ENCODE measurements at places on chromosomes 13 and 19.

GRCh38 chr13:103514619-103515018 lies 448.4 kb upstream of the SLC10A2 start:
- no peak for DNase-seq

DNA sequence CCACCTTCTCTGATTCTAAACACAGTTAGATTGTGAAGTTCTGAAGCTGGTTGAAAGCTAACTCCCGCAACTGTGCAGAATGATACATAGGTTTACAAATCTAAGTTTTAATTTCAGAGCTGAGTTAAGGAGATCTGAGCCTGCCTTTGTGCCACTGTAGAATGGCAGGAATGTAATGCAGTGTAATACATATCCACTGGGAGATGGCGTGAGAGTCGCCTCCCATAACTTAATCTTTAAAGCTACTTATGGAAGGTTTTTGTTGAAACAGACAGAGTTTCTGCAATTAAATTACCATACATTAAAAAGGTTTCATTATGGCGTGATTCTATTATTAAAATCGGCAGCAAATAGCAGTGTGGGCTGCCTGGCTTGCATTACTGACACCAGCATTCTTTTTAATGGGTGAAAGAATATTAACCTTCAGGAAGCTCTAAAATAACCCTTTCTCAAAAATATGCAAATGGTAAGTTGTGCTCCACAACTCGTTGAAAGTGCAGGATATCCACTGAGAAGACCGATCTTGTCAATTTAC lies 257.4 kb downstream of the OLFM4 start:
- DNase-seq: no peak

DNA sequence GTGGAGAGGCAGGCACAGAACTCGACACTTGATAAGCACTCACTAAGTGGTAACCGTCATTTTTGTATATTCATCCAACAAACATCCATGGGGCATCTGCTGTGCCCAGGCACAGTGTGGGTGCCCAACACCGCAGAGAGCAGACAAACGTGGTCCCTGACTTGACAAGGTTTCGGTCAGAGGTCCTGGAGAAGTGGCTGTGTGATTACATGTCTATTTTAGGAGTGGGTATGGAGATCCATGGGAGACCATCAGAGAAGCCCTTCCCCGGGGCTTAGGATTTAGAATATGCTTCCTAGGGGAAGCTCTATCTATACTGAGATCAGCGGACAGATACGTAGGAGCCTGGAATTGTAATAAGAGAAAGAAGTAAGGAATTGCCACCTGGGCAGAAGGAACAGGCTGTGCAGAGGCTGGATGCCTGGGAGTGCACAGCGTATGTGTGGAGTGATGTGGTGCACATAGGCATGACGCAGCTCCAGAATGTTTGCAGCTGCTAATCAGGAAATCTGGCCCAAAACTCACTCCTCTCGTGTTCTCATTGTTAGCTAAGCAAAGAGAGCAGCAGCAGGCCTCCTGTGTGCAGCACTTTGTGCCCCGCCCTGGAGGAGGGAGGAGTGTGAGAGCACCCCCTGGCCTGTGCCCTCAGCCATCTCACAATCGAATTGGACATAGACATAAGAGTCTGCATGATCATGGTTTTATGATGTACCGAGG lies 23.0 kb upstream of the IRS2 start:
- DNase-seq: no peak

- no peak for DNase-seq
Measured at GRCh38 chr13:66313413-66313812, 916.7 kb downstream of the PCDH9 start.

DNA sequence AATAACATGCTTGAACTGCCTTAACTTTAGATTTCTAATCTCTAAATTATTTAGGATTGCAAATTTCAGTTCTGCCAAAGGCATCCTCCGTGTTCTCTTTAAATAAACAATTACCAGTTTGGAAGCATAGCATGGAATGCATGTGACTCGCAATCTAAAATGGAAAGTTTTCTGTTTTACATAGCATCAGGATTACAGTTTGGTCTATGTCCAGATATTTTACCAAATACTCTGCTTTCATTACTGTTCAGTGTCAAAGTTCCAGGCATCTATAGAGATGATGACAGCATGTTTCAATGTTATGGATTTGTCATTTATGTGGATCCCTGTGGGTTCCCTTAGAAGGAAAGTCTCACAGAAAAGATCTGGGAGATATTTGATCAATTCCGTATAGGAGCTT lies 16.8 kb downstream of the FLT1 start:
- DNase-seq: no peak

DNA sequence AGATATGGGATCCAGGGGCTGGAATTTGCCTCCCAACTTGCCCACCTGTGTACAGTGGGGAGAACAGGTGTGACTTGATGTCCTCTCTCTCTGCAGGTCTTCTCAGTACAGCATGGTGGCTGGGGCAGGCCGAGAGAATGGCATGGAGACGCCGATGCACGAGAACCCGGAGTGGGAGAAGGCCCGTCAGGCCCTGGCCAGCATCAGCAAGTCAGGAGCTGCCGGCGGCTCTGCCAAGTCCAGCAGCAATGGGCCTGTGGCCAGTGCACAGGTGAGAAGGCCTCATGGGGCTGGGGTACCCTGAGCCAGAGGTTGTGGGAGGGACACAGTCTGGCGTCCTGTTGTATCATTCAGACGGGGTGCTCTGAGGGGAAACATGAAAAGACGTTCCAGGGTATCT lies 3.0 kb downstream of the LENG8 start:
- no peak for DNase-seq

- no peak for DNase-seq
Measured at GRCh38 chr13:82370316-82370715, 1512.0 kb downstream of the SLITRK1 start.

DNA sequence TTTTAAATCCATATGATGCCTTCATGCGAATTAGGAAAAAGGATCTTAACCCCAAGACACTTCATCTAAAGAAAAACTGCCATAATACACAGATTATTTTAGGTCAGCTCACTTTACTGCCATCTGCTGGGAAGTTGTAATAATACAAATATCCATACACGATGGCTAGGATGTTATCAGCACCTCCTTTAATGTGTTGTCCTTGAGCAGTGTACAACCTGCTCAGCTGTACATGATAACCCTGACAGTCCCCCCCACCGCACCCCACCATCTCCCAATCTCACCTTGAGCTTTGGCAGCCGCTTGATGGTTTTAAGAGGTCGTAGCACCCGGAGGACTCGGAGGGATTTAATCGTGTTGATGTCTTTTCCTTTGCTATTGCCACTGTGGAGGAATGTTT lies 112.2 kb downstream of the IER2 start:
- DNase-seq: peak; percentile 43

DNA sequence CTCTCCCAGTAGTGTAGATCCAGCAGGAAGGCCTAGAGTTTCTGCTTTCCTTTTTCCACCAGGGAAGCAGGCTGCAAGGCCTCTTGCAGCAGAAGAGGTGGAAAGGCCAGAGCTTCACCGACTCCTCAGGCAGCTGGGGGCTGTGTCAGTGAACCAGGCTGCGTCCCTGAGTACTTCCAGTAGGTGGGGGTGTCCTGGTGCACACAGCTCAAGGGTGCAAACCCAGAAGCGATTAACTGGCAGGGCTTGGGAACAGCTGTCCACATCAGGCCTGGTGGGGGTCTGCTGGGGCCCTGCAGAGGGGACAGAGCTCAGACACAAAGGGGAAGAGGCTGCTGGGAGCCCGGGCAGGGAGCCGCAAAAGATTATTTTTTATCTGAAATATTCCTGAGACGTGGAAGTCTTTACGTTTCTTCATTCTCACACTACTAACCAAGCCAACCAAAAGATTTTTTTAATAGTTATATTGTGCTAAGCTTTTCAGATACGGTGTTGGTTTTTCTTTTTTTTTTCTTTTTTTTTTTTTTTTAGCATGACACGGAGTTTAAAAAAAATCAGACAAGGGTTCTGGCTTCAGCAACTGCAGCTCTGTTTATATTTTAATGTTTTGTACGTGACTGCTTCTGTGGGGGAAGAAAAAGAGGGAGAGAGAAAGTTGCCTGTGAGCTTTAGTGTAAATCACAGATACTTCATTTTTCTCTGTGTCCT lies 11.0 kb downstream of the TSHZ3 start:
- no peak for DNase-seq

DNA sequence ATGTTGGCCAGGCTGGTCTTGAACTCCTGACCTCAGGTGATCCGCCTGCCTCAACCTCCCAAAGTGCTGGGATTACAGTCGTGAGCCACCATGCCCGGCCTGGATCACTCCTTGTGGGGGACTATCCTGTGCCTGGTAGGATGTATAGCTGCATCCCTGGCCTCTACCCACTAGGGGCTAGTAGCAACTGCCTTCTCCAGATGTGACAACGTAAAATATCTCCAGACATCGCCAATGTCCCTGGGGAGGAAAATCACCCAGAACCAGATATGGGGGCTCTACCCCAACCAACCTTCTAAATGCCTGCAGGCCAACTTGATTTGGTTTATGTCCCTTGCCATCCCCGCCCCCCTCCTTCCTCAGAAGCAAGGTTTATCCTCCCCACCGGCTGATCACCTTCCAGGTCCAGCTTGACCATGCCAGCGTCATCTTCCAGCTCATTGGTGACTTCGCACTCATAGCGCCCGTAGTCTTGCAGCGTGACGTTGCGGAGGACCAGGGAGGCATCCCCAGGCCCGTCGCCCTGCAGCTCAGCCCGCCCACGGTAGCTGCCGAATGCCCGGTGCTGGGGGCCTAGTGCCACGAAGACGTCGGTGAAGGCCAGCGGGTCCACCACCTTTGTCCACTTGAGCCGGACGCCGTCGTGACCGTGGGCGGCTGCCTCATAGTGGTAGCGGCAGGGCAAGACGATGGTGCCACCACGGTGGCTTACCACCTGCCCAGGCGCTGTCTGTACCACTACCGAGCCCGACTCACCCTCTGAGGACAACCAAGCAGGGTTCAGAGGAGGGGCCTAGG lies 12.5 kb downstream of the TM6SF2 start:
- DNase-seq: no peak

DNA sequence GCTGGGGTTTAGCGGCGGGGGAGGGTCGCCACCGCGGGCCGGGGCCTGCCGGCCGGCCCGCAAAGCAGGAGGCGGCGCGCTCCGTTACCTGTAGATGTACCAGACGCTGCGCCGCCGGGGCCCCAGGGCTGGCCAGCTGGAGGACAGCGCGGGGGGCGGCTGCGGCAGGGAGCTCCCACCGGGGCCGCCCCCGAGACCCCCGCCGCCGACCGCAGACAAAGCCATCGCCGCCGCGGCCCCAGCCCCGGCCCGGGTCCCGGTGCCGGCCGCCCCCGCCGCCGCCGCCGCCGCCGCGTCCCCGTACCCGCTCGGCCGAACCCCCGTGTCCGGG lies 24.8 kb downstream of the SHANK1 start:
- DNase-seq: no peak

GRCh38 chr19:18167975-18168645 lies 5.5 kb upstream of the IFI30 start:
- DNase-seq: peak; percentile 91

GRCh38 chr13:112001571-112001970 lies 65.4 kb upstream of the SOX1 start:
- no peak for DNase-seq

DNA sequence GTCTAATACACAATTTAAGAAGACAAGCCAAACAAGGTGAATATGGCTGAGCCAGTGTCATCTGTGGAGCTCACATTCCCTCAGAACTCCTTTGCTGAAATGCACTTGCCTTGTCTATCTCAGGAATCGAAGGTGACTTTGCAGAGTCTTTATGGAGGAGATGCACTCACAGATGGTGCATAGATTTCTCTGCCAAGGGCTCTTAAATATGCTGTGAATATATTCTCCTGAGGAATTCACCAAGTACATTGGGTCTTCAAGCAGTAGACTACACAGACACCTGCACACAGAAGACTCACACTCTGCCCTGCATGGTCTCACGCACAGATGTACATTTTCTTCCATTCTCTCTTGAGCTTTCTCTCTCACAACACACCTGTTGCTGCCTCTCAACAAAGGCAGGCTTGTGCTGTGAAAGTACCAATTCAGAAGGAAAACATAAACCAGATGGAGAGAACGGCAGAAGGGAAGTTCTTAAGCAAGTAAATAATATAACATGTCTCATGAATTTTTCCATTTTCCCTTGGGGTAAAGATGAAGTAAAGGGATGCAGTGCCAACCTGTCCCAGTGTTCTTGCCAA lies 174.7 kb downstream of the DLEU7 start:
- DNase-seq: no peak

GRCh38 chr19:6095760-6096159 lies 14.5 kb downstream of the RFX2 start:
- no peak for DNase-seq

DNA sequence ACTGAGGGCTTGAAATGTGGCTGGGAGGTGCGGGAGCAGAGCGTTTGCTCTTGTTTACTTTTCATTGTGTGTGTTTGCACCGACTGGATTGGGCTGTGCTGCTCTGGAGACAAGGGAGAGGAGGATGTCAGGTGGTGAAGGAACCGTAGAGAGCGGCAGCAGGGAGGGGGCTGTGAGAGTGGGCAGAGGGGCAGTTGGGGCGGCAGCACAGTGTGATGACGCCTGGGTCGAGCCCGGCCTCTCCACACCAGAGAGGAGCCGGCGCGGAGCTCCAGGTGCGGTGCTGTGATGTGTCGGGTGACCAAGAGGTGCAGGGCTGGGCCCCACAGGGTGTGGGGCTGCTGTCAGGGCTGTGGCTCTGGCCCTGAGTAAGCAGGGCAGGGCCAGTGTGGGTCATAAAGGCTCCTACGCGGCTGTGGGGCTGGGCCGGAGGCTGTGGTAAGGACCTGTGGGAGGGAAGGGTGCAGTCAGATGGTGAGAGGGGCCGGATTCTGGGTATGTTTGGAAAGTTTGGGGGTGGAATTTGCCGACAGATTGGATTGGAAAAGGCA lies 10.5 kb downstream of the NAXD start:
- DNase-seq: no peak

- no peak for DNase-seq
Measured at GRCh38 chr13:76267216-76267615, 619.0 kb downstream of the KCTD12 start.

GRCh38 chr13:98284679-98285078 lies 107.6 kb upstream of the RNF113B start:
- DNase-seq: no peak

- no peak for DNase-seq
Measured at GRCh38 chr13:37023871-37024270, 23.3 kb downstream of the EXOSC8 start.

- no peak for DNase-seq
Measured at GRCh38 chr19:4908781-4909155, 533 bp upstream of the UHRF1 start.

GRCh38 chr13:72566526-72566925 lies 160.9 kb downstream of the MZT1 start:
- DNase-seq: no peak

DNA sequence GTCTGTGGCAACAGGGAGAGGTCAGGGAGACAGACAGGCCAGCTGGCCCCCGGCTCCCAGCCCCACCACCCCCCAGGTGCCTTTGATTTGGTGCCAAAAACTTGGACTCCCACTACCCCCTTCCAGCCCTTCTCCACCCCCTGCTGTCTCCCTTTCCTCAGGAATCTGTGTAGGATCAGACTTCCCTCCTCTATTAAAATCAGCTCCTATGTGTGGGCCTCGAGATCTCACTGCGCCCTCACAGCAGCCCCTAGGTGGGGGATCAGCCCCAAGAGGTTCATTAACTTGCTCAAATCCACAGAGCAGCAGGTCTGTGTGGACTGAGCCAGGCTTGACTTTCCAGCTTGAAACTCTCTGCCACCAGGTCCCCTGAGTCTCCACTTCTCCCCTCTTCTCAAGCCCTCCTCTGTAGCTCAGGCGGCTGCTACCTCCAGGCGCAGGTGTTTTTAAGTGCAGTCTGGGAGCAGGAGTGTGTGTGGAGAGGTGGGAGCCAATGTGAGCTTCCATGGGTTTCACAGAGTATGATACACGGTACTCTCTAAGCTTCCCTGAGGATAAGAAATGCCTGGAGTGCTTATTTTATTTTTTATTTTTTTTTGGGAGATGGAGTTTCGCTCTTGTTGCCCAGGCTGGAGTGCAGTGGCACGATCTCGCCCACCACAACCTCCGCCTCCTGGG lies 1.7 kb downstream of the GAPDHS start:
- no peak for DNase-seq

Data from H54 (cell line).